ENCODE measurements at places on chromosomes 6 and 20.

- no peak for DNase-seq
Observed at GRCh38 chr6:38057994-38058393, 238.5 kb downstream of the ZFAND3 start.

GRCh38 chr20:18783385-18783959, 30.1 kb upstream of the SCP2D1 start:
- no peak for DNase-seq

- DNase-seq = no peak
Observed at GRCh38 chr20:32130965-32131364, 21.5 kb downstream of the TM9SF4 start.

GRCh38 chr20:48783533-48784272, 44.1 kb downstream of the PREX1 start:
- no peak for DNase-seq

DNA sequence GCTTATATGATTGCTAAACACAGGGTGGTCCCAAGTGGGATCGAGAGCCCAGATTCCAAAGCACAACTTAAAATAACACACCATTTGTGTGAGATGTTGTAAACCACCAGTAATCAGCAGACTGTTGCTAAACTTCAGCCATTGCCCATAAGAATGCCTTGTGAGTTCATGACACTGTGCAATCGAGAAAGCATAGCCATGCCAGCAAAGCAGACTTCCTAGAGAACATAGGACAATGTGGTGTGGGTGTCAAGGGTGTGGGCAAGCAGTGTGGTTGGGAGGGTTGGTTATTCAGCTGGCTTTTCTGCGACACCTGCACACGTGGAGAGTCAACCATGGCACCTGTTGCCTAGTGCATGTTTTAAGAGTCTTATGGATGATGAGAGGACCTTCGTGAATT, 16.1 kb upstream of the CALHM6 start:
- no peak for DNase-seq

DNA sequence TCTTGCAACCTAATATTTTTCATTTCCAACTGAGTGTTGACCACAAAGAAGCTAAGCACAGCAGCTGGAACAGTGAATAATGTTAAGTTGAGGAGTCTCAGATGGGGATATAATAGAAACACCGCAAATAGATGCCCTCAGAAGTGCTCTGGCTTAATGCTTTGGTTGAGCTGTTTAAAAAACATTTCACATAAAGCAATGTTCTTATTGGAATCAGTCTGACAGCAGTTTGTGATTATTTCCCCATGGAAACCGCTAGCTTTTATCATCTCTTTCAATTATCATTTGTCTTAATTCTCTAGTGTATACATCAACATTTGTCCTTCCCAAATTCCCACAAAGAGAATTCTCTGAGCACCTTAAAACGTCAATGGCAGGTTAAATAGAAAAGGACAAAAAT, 30.8 kb downstream of the METTL24 start:
- DNase-seq = no peak

DNA sequence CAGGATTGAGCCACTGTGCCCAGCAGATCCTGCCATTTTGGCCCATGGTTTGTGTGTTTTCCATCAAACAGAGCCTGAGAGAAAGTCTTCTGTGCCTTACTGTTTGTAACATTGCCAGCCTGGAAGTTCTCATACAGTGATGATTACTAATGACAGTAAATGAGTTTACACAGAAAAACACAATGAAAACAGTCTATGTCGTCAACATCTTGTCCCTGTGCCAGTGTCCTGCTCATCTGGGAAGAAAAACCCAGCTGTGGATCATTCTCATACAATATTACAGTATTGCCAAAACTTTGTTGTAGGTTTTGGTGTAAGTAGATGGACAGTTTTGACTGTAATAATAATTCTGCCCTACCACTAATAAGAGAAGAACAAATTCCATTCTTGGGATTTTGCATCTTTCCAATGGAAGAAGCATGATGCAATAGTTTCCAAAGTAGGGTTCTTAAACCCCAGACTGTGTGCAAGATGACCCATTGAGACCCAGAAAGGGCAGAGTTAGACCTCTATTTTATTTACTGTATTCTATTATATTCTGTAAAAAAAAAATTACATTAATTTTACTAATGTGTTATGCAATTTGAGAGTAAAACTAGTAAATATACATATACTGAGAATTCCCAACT, 135.0 kb upstream of the JARID2 start:
- DNase-seq = no peak

- DNase-seq = peak; percentile 94
Observed at GRCh38 chr20:4811661-4812181, 90.0 kb downstream of the PRND start.

Data from common myeloid progenitor, CD34-positive (primary cell).